Inflammatory macrophage (primary cell): ENCODE measurements at places on chromosomes 1 and 21.

- DNase-seq: no peak
Observed at GRCh38 chr21:38819719-38820159, 14.0 kb downstream of the ETS2 start.

DNA sequence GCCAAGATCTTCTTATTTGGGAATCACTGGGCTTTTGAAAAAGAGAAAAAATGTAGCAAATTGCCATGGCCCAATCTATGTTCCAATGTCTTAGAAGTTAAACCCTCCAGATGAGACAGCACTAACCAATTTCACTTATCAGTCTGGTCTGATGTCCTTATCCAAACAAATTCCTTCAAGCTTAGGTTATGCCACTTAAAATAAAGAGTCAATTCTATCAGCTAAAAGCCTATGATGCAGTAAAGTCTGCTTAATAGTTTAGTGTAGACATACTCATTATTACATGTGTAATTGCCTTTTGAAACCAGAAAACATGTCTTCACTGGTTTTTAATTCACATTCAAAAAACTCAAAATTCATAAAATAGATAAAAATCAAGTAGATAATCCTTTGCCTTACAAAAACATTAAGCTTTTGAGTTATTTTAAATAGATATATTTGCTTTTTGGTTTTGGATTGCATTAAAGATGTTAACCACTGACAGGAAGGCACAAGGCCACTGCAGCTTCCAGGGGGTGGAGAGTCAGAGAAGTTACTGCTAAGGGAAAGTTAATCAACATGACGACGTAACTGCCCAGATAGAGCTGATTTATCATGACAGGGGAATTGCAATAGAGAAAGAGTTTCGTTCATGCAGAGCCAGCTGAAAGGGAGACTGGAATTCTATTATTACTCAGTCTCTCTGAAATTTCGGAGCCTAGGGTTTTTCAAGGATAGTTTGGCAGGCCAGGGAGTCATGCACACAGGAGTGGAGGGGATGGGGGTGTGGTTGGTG lies 106.1 kb downstream of the MAP3K21 start:
- DNase-seq: no peak

DNA sequence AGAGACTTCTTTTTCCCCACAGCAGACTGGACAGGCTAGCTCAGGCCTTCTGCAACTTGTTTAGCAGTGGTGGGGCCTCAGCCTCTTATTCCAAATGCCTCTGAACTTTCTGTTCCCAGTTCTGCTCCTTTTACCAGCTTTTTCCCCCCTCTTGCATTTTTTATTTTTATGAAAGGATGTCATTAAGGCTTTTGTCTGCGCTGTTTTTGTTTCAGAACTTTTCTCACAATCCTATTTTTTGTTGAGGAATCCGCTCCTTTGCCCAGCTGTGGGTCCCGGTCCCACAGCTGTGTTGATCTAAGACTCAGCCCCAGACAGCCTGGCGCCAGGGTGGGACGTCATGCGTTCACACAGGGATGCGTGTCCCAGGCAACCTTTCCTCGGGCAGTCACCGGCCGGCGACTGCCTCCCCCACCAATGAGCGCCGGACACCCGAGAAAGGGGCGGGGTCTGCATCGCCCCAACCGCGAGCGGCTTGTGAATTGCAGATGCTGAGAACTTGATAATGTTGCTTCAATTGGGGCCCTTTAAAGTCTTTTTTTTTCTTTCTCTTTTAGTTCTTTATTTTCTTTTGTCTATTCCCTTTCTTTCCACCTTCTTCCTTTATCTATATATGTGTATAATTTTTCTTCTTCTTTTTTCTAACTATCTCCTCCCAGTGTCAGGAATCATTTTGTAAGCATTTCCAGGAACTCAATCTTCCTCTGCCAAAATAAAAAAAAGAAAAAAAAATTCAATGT lies 3.0 kb upstream of the ID3 start:
- DNase-seq: peak; percentile 59

DNA sequence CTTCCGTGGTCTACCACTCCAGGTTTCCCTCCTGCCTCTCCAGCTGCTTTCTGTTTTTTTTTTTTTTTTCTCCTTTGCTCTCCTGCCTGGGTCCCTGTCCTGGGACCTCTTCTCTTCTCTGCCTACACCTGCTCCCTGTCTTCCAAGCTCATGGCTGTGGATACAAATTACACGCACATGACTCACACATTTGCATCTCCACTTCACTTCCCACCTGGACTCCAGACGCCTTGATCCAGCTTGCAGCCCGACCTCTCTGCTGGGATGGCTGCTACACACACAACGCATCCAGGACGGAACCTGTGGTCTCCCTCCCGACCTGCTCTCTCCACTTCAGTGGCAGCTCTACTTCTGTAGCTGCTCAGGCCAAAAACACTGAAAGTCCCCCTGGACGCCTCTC lies 44.4 kb upstream of the B3GALT5 start:
- no peak for DNase-seq

GRCh38 chr1:94970783-94971182 lies 43.9 kb upstream of the CNN3 start:
- no peak for DNase-seq

- DNase-seq: no peak
Observed at GRCh38 chr1:201125019-201125418, 2.0 kb downstream of the ASCL5 start.

GRCh38 chr1:45009956-45010854 lies 919 bp downstream of the HECTD3 start:
- peak; percentile 2 for DNase-seq

DNA sequence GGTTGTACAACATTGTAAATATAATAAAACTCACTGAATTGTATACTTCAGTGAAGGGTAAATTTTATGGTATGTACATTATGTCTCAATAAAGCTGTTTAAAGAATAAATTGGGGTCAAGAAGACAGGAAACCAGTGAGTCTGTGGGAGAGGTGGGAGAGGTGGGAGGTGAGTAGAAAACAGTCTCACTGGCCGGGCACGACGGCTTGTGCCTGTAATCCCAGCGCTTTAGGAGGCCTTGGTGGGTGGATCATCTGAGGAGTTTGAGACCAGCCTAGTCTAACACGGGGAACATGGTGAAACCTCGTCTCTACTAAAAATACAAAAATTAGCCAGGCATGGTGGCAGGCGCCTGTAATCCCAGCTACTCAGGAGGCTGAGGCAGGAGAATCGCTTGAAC lies 4.2 kb downstream of the MTMR11 start:
- DNase-seq: no peak
